ENCODE measurements at places on chromosomes 2 and 18.
A peak's percentile ranks its signal among the peaks of the same experiment; 100 is the strongest.

DNA sequence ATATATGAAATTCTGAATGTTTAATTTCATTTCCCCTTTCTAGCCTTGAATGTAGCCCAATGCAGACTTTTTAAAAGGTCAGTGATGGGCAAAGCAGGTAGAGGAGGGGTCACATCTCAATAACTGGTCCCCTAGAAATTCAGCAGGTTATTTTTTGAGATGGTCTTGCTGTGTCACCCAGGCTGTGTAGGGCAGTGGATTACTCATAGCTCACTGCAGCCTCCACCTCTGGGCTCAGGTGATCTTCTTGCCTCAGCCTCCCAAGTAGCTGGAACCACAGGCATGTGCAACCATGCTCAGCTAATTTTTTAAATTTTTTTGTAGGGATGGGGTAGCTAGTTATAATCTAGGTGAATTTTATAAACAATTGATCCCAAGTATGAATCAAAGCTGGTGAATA is 8.8 kb downstream of the IAH1 start:
- DNase-seq = no peak

DNA sequence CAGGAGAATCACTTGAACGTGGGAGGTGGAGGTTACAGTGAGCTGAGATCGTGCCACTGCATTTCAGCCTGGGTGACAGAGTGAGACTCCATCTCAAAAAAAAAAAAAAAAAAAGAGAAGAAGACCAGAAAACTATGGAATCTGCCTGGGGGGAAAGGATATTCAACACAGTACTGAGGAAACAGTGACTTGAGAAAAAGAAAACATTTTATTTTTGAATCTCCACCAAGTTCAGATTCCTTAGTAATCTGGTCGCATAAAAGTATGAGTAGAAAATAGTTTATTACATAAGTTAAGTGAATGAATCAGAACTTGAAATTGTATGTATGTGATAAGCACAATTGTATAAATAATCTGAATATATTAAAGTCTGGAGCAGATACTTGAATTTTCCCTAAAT is 13.0 kb upstream of the HAT1 start:
- no peak for DNase-seq

GRCh38 chr18:79884294-79884962 is 67.0 kb downstream of the SLC66A2 start:
- no peak for DNase-seq

- no peak for DNase-seq
Observed at GRCh38 chr18:58977801-58978200, 113.1 kb downstream of the ZNF532 start.

DNA sequence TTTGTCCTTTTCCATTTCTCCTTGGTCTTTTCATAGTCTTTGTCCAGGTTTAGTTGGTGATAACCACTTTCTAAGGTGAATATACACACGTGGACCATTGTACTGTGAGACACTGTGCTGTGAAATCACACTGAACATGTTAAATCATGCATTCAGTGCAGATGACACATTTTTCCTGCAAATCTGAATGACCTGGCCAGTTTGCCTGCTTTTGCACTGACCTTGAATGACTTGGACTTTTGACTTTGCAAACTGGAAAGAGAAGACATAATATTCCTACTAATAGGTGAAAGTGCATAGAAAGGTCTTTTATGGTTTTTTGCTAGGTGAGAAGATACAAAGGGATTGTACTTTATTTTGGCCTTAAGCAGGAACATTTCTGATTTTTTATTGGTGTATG is 21.7 kb upstream of the PHLPP1 start:
- DNase-seq = no peak

- no peak for DNase-seq
Observed at GRCh38 chr18:1090758-1091157, 186.1 kb downstream of the ADCYAP1 start.

DNA sequence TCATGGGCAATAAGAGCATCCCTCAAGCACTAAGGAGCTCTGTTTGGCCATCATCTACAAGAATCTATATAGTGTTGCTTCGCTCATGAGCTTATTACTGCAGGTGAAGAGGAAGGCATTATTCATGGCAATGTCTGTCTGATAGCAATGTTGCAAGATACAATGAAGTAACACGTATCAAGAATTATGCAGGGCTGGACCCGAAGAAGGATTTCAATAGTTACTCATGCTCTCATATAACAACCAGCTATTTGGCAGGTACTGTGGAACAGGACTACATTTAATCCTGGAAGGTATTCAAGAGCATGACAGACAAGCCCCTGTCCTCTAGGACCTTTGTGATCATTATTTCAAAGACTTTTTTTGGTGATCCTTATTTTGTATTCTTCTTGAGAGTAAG is 109.6 kb downstream of the LAMA3 start:
- no peak for DNase-seq

DNA sequence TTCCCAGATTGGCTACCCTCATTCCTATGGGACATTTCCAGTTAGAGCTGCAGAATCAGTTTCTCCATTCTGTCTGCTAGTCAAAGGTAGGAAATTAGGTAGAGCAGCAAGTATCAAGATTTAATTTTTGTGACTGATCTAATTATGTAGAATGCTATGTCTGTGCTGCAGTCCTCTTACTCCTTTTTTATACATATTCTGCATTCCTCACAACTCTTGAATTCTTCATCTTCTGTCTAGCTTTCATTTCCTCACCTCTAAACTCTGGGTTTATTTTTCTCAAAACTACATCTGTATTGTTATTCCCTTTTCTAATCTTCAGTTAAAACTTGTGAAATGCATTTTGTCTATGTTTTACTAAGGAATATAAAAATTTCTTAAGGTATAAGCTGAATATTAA is 8.6 kb downstream of the SGO2 start:
- no peak for DNase-seq

GRCh38 chr2:137107904-137108303 is 342.6 kb downstream of the THSD7B start:
- DNase-seq = no peak

DNA sequence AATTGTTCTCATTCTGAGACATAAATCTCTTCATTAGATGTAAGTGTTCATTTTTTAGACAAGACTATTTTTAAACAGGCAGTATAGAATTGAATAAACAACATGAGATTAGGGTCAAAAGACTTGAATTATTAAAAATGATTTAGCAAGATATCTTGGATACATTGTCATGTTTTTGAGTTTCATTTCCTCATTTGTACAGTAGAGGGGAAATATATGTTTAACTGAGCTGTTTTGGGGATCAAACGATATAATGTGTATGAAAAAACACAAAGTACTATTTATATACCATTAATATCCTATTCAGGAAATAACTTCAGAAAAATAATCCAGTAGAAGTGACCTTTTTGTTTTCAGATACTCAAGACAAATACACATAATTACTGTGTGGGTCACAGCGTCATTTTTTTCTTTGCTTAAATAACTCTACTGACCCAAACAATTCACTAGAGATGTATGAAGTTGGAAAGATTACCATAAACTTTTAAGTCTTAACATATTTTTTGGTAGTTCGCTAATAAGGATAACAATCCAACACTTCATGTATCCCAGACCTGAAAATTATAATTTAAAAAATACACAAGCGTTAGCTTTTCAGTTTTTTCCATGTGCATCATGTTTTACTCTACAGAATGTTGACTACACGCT is 896 bp upstream of the ASXL3 start:
- no peak for DNase-seq

GRCh38 chr2:99278793-99279291 is 22.2 kb downstream of the LYG1 start:
- DNase-seq = no peak

DNA sequence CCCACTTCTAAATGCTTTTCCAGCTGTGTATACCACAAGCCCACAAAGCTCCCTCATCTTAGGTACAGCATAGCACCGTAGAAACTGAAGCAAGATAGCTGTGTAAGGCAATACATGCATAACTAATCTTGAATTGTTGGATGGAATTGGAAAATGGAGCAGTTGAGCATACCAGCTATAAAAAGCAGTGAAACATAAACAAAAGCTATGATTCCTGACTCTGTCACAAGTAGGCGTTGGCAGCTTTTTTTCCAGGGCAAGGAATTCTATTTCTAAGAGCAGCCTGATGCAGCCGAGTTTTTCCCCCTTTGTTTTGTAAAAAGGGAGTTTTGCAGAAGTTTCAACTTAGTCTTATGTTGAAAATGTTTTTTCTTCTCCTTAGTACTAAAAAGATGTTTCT is 32.4 kb downstream of the MOGAT1 start:
- no peak for DNase-seq

DNA sequence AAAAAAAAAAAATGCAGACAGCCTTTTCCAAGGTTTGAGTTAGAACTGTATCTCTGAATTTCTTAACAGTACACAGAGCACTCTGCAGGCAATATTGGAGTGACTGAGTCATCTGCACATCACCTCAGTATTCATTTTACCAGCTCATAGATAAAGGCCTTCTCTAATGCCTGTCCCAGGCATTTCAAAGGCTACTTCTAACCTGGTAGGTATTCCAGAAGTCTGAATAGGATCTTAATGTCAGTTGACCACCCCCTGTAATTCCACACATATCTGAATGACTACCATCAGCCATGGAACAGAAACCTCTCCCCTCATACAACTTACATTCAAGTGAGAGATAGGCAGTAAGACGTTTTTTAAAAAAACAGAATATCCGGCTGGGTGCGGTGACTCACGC is 9.0 kb downstream of the METTL21A start:
- DNase-seq = no peak

- DNase-seq = no peak
Observed at GRCh38 chr2:105090091-105090490, 52.2 kb downstream of the MRPS9 start.

- DNase-seq = no peak
Observed at GRCh38 chr2:214504599-214505376, 93.9 kb downstream of the VWC2L start.

DNA sequence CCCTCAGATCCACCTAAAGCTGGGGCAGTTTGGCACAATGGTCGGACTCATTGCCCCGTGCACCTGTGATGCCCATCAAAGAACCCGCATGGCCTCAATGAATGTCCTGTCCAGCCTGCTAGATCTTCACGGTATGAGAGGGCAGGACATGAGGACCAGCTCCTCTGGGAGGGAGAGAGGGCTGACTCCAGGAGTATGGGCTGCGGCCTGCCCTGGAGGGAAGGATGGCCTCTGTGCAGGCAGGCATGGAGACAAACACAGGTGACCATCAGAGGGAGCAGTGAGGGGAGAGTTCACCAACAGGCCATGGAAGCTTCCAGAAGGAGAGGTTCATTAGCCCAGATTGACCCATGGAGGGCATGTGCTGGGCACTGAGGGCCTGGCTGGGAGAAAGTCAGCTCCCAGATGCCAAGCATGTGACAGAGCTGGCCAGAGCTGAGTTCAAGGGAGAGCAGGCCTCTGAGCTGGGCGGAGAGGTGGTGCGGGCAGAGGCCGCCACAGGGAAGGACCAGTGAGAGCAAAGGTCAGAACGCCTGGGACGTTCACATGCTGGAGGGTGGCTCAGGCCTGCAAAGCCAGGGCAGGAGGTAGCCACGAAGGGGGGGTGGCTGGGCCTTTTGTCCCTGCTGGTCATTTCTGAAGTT is 36.2 kb downstream of the HJURP start:
- no peak for DNase-seq

DNA sequence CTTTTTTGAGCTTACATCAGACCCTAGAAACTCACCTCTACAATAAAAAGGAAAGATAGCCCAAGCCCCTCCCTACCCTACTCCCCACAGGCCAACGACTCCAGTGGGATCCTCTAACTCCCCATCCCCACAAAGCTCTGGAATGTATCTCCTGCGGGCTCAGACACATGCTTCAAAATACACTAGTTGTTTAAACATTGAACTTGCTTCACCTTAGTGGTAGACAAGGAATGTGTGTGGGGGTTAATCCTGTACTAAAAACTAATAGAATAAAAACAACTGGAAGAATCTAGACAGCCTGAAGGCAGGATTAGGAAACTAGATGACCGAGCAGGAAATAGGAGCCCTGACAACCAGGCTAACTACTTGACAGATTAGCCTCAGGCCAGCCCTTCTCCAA is 211.5 kb downstream of the SUCLG1 start:
- no peak for DNase-seq

DNA sequence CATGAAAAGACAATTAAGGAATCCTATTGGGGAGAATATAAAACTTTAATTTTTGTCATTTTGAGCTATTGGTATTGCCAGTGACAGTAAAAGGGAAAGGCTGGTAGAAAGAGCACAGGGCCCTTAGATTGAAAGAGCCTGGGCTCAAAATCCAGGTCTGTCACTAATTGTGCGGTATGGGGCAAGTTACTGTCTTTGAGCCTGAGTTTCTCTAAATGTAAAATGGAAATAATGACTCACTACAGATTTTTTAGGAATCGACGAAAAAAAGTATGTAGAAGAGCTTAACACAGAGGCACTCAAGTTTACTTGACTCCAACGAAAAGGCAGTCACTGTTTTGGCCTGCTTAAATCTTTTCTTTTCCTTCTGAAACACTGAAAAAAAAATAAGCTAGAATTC is 7.0 kb downstream of the NDUFV2 start:
- no peak for DNase-seq

GRCh38 chr2:71609441-71609840 is 156.1 kb downstream of the DYSF start:
- DNase-seq = no peak

GRCh38 chr2:55862246-55862645 is 61.3 kb downstream of the EFEMP1 start:
- DNase-seq = peak; percentile 47

DNA sequence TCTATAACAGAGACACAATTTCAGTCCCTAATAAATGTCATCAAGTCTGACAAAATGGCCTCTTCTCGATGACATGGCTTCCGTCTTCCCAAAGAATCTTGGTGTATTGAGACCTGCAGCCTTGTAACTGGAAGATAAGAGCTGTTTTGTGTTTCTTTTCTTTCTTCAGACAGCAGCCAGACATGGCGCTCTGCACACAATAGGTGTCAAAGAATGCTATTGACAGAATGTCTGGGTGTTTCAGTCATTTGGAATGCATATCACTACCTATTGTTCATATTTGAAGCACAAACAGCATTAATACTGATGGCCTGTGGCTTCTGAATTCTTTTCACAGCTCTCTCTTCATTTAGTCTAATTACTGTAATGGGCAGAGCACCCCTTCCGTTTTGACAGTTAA is 344.8 kb downstream of the RPRM start:
- DNase-seq = no peak

- DNase-seq = no peak
Observed at GRCh38 chr2:216583147-216583546, 50.1 kb upstream of the IGFBP2 start.

- no peak for DNase-seq
Observed at GRCh38 chr2:206442833-206443734, at the start of gene ADAM23. TSS of gene ADAM23 (plus strand) at chr2:206443532. CDS start at chr2:206443867, 335 bp downstream.

DNA sequence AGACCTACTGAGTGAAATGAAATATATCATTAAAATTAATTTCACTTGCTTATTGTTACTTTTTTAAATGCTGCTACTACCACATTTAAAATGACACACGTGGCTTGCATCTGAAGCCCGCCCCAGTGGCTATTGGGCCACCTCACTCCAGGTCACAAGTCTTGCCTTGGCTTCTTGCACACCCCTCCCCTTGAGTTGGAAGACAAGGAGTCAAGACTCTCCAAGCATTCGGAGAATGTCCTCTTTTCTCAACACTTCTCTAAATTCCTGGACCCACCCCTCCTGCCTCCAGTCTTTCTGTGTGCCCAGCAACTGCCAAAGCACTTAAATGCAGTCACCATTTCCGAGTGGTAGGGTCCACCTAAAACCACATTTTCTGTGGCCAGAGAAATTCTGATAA is 73.4 kb downstream of the ZBTB7C start:
- DNase-seq = no peak

Data from CD14-positive monocyte (primary cell).